ENCODE measurements at places on chromosomes 3 and 15.
A peak's percentile ranks its signal among the peaks of the same experiment; 100 is the strongest.

DNA sequence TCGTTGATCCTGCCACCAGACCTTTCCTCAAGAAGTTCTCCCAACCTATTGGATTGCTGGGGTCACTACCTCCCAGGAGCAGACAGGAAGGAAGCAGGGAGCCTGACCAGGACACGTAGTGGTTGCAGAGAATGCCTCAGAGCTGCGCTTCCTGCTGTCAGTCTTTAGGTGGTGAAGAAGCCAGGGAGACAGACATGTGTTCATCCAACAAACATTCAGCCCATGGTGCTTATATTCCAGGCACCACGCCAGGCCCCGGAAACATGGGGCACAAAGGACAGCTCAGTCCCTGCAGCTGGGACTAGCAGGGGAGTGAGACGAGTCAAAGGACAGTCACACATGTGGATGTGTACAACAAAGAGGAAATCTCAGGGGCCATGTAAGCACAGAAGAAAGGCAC lies 26.0 kb upstream of the CORO2B start:
- peak; percentile 45 for DNase-seq

GRCh38 chr3:155420881-155421486 lies 127.5 kb upstream of the STRIT1 start:
- no peak for DNase-seq

DNA sequence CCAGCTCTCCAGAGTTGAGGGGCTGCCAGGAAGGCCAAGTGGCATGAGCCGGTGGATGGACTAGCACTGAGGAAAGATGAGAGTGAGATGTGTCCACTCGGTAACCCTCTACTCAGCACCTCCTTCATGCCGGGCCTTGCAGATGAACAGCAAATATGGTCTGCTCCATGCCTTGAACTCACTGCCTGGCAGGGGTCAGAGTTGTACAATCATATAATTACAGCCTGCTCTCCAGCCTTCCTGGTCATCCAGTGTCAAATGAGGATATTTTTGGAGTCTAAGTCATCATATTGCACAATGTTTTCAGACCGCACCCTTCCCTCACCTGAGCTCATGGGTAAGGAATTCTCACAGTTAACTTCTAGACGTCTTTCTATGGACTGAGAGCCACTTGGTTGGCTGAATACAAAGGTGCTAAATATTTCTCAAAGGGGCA lies 4.9 kb downstream of the MGLL start:
- peak; percentile 53 for DNase-seq

DNA sequence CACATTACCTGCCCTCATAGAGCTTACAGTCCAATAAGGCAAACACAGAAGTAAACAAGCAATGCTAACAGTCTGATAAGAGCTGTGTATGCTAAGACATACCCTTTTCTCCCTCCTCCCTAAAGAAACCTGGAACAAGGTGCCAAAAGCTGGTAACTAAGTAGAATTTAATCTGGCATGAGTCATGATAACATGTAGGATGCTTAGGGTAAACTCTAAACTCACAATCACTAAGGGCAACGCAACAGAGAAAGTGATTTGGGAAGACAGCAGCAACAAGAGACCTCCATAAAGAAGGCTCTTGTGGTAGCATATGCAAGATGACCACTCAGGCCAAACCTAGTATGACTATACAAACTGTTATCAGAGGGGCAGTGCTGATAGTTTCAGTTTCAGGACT lies 55.5 kb downstream of the MYO1E start:
- no peak for DNase-seq

DNA sequence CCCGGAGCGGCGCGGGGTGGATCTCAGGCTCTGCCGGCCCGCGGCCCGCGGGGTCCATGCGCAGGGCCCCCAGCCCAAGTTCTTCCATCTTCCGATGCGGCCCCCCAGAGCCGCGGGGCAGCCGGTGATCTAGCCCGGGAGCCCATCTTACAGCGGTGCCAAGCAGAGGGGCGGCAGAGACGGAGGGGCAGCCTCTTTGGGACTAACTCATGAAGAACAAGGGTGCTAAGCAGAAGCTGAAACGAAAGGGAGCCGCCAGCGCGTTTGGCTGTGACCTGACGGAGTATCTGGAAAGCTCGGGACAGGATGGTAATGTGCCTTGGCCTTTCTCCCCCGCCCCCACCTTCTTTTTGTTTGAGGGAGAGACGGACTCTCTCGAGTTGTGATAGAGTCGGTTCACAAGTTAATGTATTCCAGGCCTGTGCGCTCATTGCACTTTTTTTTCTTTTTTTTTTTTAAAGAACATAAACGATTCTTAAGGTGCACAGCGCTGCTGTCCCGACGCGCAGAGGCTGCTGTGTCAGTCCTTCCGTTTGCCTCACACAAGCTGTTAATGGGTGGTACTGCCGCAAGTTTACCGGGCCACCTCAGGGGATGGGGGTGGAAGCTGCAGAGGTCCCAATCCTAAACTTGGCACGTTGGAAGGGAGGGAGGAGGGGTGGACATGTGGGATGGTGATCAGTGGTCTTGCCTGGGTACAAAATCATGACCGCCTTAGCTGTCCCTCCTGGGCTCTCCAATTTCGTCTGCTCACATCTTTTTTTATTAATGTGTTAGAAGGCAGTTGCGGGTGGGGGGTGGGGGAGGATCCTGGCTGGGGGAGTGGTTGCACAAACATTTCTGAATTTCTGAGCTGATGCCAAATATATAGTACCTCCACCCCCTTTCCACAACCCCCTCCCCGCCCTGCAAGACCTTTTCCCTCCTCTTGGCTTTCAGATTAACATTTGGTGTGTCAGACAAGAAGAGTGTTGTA lies 801 bp downstream of the ARHGAP31 start:
- DNase-seq = peak; percentile 64

- DNase-seq = no peak
Observed at GRCh38 chr3:32401126-32401525, 9.5 kb downstream of the CMTM7 start.

DNA sequence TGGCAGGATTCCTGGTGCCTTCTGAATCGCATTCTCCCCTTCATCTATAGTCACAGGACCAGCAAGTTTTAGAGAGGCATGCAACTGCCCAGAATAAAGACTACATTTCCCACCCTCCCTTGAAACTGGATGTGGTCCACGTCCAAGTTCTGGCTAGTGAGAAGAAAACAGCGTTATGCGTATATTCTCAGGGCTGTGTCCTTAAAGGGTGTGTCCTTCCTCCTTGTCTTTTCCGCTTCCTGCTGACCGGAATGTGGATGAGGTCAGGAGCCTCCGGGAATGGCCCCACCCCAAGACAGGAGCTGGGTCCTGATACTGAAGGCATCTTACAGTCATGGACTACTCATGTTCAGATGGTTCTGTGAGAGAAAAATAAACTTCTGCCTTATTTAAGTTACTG lies 20.2 kb downstream of the CHST2 start:
- no peak for DNase-seq

DNA sequence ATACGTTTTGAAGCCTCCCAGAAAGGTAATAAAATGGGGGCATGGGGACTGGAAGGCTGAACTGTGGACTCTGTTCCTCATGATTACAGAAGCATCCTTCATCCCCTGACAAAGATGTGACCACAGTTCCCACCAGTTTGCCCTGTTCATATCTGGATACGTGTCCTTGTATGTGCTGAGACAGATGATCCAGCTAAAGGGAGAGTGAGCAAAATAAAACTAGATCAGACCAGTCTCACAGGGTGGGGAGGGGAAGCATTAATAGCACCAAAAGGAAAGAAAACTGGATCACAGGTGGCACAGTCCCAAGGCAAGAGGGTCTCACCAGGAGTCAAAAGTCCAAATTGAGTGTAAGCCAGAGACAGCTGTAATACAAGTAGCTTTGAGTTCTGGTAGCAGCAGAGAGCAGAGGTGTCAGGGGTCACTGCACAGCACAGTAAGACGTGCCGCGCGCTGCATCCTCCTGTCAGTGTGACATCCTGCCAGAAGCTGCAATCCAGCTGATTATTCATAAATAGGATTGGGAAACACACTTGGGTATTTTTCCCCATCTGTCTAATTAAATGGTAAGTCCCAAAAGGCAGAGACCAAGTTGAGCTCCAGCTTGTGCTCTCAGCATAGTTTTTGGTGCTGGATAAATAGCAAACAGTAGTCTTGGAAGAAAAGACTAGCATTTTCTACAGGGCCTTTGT lies 560.0 kb upstream of the CFAP20DC start:
- DNase-seq = no peak

DNA sequence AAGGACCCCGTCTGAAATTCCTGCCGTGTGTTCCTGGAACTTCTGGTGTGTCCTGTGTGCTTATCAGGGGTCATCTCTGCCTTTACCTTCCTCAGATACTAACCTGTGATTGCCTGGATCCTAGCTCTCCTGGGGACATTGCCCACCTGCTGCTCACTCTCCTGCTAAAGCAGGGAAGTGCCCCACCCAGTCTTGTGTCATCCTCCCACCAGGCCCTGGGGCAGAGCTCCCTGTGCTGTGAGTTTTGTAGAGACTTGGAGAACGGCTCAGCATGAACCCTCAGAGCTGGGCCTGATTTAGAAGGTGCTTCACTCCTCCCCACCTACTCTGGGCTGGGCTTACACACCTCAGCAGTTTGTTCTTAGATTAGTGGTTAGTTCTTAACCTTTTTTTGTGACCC lies 3.8 kb upstream of the TMEM44 start:
- no peak for DNase-seq

DNA sequence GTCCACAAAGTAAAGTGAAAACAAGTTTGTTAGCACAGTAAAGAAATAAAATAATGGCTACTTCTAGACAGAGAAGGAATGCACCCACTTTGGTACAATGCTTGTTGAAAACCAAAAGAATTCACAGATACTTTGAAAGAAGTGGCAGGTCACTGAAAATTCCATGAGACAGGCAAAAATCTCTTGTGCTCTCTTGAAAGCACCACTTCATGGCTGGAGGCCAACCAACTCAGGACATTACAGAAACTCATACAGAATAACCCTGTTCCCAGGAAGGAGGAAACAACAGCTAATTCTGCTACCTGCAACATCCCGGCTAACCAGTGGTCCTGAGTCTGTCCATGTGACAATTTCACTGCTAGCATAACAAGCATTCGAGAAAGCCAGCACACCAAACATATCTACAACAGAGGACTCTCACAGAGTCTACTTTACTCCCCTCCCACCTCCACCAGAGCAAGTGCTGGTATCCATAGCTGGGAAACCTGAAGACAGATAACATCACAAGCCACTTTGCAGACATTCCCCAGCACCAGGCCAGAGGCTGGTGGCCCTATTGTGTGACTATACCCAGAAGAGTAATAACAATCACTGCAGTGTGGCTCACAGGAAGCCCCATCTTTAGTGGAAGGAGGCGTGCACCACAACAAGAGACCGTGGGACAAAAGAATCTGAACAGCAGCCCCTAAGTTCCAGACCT lies 255.3 kb upstream of the SLITRK3 start:
- no peak for DNase-seq

GRCh38 chr15:78035321-78035751 lies 42.2 kb downstream of the TBC1D2B start:
- no peak for DNase-seq

- peak; percentile 89 for DNase-seq
Observed at GRCh38 chr15:87267798-87268197, 988.7 kb downstream of the NTRK3 start.

- DNase-seq = peak; percentile 79
Observed at GRCh38 chr3:113287803-113288648, 76.7 kb downstream of the BOC start.

- no peak for DNase-seq
Observed at GRCh38 chr15:89728254-89728653, 22.8 kb downstream of the MESP1 start.

DNA sequence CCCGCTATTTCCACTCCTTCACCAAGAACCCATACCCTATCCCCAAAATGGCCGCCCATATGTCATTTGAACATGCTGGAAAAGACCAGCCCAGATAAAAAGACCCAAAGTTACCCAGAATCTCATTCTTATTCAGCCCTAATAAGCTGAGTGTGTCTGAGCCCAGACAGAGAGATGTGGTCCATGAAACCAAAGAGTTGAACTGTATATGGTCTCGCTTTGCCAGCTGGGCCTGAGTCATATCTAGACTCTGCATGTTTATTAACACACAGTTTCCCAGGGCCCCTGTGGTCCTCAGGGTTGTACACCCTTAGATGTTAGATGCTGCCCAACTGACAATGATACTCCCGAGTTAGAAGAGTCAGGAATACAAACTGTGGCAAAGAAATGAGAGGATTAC lies 201.9 kb upstream of the STRIT1 start:
- peak; percentile 55 for DNase-seq

- DNase-seq = no peak
Observed at GRCh38 chr15:69590932-69591524, 138.4 kb downstream of the RPLP1 start.

DNA sequence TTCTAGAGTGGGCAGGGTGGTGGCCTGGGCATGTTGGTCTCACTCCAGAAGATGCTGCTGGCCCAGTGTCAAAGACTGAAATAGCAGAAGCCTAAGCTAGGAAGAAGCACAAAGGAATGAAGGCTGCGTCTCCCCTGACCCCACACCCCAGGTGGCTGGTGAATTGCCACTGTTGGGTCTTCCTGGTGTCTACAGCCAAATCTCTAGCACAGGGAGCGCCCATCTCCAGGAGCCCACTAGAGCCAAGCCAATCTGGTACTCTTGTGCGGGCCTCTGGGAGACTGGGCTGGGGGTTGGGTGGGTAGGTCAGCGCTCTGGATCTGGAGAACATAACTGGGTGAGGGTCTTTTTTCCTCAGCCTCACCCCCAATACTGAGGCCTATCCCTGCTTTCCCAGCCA lies 894 bp downstream of the TUSC2 start:
- DNase-seq = no peak

DNA sequence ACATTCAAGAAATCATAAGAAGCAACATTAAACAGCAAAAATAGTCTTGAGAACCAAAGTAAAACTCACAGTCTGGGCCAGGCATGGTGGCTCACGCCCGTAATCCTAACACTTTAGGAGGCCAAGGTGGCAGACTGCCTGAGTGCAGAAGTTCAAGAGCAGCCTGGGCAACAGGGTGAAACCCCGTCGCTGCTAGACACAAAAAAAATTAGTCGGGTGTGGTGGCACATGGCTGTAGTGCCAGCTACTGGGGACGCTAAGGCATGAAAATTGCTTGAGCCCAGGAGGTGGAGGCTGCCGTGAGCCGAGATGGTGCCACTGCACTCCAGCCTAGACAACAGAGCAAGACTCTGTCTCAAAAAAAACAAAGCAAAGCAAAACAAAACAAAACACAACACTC lies 117.7 kb upstream of the GOLGA6L6 start:
- DNase-seq = no peak

DNA sequence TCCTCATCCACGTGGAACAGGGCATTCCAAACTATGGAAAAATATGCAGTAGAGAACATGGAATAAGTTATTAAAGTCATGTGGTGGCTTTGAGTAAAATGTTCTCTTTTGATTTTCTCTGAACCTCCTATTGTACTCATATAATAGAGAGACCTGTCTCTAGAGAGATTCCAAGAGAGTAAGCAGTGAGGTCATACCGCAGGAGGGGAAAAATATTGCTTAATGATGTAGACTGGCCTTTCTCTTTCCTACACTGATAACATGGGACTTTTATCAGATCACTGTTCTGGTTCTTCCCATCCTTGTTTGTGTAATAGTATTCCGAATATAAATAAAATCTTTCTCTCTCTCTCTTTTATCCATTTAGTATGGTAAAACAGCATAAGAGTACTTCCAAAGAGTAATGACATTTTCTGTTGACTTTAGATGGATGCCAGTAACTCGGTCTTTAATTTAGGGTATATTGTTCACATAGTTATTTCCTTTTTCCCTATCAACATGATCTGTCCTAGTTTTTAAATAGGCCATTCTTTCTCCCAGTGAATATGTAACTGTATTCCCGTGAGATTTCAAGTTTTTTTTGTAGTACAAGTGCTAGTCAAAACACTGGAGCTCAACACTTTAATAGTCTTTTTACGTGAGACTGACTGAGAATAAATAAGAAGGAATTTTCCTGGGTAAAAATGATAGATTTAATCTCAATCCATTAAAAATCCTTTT lies 814.0 kb upstream of the LMCD1 start:
- no peak for DNase-seq

All from astrocyte of the spinal cord (primary cell).